Muscle of leg (tissue), 16 donors: ENCODE measurements at places on chromosomes 3 and 15.

GRCh38 chr15:39538936-39539335 lies 41.9 kb upstream of the THBS1 start:
- DNase-seq, result no peak

DNA sequence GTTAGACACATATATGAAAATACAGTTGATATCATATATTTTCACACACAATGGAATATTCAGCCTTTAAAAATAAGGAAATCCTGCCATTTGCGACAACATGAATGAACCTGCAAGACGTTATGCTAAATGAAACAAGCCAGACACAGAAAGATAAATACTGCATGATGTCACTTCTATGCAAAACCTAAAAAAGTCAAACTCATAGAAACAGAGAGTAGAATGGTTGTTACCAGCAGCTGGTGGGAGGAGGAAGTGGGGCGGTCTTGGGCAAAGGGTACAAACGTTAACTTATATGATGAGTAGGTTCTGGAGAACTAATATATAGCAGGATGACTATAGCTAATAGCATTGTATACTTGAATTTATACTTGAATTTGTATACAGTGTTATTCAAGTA lies 213.2 kb upstream of the NR2F2 start:
- no peak for DNase-seq

GRCh38 chr15:100686725-100687473 lies 84.5 kb downstream of the ASB7 start:
- no peak for DNase-seq

GRCh38 chr3:6994081-6994668 lies 133.3 kb downstream of the GRM7 start:
- no peak for DNase-seq

- DNase-seq, result no peak
These were observed 61.7 kb downstream of the SIDT1 start for GRCh38 chr3:113594066-113594465.

- peak; percentile 39 for DNase-seq
These were observed 127.3 kb upstream of the THBS1 start for GRCh38 chr15:39453620-39454019.

DNA sequence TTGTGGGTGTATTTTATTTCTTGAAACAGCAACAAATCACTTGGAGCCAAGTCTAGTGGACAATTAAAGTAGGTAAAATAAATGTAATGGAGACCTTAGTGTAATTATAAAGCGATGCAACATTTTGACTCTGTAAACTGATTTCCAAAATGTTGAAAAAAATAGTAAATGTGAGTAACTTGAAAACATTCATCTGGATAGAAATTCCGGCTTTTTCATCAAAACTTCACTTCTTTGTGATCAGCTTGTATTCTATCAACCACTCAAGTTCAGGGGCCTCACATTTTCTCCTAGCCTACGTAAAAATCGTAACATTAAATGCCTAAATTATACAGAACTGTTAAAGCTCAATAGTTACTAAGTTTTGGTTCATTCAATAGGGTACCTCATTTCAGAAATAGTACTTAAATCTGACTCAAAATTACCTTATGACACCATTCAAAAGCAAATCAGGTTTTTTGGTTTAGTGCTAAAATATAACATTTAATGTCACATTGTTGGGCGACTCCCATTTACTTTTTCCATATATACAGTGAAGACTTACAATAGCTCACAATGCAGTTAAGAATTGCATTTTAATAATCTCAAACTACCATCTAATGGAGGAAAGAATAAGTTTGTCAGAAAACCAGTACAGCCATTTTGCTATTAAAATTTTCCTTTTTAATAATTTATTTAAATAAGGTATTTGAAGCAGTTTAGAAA lies 12.7 kb downstream of the CCNL1 start:
- DNase-seq, result no peak

DNA sequence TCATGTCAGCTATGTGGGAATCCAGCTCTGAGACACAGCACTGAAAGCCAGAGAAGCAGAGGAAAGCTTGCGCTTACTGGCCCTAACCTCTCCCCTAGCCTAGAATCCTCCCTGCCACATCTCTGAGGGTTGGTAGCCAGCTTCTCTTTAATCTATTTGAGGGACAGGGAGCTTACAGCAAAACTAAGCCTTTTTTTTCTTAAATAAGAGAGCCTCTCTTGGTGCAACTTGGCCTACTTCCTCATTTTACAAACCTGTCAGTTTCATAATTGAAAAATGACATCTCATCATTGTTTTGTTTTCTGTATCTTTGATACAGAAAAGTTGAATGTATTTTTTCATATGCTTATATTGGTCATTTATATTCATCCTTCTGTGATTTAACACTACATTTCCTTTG lies 193.9 kb downstream of the ZNF621 start:
- DNase-seq, result no peak

- peak; percentile 80 for DNase-seq
These were observed 106.5 kb upstream of the SLC4A7 start for GRCh38 chr3:27590437-27591298.

DNA sequence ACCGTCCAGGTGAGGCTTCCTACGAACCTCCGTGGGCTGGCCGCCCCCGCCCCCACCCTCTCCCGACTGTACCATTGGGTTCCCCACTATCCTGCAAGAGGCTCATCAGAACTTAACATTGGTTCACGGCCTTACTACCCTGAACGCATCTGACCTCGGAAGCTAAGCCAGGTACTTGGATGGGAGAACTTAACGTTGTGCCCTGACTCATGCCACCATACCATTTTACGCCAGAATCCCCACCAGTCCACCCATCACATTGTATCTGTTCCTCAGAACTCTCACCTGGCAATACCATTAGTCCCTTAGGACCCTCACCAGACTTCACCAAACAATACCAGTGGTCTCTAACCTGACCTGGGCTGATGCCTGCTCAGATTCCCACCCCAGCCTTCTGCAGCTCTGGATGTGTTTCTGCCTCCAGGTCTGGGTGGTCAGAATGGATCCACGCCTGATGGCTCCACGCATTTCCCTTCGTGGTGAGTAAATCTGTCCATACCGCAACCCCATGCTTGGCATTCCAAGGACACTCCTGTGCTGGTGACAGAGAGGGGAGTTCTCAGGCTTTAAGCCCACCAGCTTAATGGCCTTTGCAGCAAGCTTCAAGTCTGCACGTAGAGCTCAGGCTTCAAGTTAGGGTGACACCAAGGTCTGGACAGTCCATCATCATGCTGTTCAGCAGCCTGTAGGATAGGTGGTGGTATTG lies 562 bp downstream of the TCTA start:
- DNase-seq, result no peak

GRCh38 chr3:61808526-61808925 lies 247.2 kb downstream of the PTPRG start:
- peak; percentile 85 for DNase-seq

GRCh38 chr15:59528429-59528828 lies 83.2 kb upstream of the GCNT3 start:
- no peak for DNase-seq

GRCh38 chr3:108022256-108023150 lies 68.3 kb downstream of the CD47 start:
- no peak for DNase-seq

GRCh38 chr3:79598594-79598993 lies 169.2 kb downstream of the ROBO1 start:
- peak; percentile 11 for DNase-seq

- no peak for DNase-seq
These were observed 72.4 kb upstream of the BBX start for GRCh38 chr3:107450254-107450893.

DNA sequence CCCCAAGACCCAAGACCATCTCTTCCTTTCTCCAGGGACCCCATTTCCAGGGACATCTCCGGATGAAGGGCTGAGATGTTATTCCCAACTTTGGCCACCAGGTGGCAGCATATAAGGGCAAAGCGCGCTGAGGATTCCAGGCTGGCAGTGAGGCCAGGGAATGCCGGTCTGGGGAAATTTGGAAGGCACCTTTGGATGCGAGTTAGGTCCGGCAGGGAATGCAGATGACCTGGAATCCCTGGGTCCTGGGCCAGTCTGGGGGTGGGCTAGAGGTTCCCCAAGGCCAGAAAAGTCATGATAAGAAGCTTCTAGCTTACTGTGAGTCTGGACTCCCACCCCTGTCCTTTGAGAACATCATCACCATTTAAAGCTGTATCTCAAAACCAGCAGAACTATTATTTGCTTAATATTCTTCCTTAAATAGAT lies 1.6 kb upstream of the CHST13 start:
- peak; percentile 65 for DNase-seq

GRCh38 chr3:113867506-113867905 lies 28.9 kb downstream of the GRAMD1C start:
- no peak for DNase-seq

GRCh38 chr3:88203642-88204055 lies 53.9 kb downstream of the C3orf38 start:
- DNase-seq, result peak; percentile 86

GRCh38 chr3:60133269-60134162 lies 1083.7 kb upstream of the CFAP20DC start:
- DNase-seq, result no peak

DNA sequence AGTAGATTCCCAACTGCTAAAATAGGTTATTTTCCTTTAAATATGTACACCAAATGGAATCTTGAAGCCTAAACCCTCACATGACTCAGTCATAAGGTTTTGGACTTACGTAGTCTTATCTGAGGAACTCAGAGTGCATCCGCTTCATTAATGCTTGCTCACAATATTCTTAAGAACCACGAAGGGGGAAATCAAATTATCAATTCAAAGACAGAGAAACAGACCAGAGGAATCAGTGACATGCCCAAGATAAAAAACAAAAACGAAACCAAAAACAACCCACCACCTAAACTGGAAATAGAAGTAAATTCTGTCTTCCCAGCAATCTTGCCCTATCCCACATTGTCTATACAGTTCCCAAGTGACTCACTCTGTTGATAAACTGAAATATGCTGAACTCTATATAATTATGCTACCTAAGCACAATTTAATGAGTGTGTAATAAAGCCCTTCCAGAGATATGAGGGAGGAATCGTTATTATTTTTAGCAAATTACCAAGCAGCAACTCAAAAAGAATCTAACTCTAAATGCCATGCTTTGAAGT lies 135.4 kb upstream of the CBLB start:
- DNase-seq, result peak; percentile 20

- no peak for DNase-seq
These were observed 303.4 kb upstream of the DNAJC19 start for GRCh38 chr3:181292984-181293383.

DNA sequence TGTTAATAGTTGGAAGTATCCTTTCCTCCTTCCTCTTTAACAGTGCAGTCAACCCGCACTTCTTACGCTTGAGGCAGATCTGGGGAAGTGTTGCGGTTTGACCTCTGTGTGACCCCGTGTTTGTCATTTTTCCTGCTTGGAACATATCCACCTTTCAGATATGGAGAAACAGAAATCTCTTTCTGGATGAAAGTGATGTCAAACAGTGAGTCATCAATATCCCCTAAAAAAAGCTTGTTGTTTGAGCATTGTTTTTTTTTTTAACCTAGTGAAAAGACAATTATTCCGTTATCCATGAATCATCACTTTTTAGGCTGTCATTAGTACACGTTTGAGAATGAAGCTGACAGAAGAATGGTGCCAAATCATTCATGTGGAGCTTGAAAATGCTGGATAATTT lies 293.7 kb downstream of the ARPP21 start:
- peak; percentile 33 for DNase-seq

DNA sequence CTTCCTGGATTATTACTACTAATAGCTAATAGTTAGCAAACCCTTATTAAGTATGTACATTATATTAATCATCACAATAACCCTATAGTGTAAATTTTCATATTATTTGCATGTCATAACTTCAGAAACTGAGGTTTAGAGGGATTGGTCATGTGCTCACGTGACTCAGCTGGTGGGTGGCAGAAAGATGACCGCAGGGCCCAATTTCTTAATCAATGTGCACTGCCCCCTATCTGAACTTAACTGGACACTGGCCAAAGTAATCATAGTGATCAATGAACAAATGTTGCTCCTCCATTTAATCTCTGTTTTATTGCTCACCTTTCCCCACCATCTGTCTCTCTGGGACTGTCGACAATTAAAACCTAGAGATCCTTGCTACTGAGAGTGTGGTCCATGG lies 52.2 kb downstream of the PLD1 start:
- no peak for DNase-seq

- no peak for DNase-seq
These were observed 407.1 kb upstream of the CFAP20DC start for GRCh38 chr3:59456852-59457485.

DNA sequence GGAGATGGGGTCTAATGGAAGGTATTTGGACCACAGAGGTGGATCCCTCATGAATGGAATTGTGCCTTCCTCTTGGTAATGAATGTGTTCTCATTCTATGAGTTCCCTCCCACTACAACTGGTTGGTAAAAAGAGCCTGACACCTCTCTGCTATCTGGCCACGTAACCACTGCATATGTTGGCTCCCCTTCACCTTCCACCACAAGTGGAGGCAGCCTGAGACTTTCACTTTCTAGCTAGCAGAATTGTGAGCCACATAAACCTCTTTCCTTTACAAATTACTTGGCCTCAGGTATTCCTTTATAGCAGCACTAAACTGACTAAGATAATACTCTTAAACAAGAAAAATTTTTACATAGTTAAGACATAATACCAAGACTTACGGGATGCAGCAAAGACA lies 155.3 kb downstream of the NR1I2 start:
- DNase-seq, result no peak

GRCh38 chr3:131081224-131081623 lies 54.5 kb downstream of the NEK11 start:
- peak; percentile 13 for DNase-seq

DNA sequence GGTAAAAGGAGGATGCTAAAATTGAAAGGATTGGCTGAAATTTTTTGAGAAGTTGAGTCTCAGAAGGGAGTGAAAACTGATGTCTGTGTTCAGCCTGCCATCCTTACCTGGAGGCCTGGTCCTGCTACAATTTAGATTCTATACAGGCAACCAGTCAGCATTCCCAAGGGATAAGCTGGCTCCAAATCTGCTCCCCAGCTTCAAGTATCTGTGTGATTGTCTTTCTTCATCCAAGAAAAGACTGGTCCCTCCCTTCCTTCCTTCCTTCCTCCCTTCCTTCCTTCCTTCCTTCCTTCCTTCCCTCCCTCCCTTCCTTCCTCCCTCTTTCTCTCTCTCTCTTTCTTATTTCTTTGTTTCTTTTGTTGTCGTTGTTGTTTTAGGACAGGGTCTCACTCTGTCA lies 24.7 kb upstream of the UMPS start:
- DNase-seq, result no peak

DNA sequence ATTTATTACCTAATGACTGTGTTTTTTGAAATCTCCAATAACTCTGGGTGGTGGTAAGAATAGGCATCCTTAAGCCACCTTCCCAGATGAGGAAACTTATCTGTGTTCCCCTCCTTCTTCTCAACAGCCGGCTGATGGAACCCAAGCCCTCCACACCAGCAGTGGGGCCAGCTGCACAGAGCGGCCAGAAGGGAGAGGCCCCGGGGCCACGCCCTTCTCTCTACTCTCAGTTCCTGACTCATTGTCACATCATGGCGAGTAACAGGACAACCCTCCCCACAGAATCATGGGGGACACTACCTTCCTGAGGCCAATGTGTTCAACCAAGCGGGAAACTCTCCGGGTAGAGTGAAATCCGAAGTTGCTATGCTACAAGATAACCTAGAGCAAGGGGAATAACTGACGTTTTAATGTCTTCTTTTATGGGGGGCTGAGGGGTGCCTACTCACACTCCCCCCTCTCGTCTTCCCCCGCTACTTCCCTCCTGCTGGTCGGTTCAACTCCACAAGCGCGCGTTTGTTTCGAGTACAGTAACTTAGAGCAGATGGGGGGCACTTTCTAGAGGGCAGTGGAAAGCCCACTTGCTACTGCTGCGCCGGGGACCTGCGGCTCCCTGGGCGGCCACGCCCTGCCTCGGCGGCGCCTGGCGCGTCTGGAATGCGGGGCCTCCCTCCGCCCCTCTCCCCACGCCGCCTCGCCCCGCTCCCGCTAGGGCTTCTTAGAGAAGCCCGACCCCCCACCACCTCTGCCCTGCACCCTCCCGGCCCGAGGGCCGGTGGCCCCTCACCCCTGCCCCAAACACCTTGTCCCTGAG lies 621 bp downstream of the ANXA2 start:
- DNase-seq, result peak; percentile 89
